ENCODE measurements at places on chromosomes 6 and 20.

DNA sequence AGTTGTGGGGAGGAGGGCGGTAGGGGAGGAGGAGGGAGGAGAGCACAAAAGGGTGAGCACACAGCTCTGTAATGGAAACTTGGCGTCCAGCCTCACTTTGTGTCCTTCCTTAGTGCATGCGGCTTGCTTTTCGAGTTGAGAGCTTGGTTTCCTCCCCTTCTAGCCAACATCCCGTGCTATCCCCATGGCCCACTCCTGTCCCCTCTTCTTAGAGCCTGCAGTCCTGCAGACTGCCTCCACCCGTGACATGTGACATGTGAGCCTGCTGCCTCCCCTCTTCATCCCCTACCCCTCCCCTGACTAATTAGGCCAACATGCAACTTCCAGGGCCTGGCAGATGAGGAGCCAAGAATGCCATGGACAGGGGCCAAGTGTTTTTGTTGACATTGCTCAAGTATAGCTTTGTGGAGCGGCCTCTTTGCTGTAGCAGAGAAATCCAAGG is 63.2 kb downstream of the SLC24A3 start:
- DNase-seq: no peak

DNA sequence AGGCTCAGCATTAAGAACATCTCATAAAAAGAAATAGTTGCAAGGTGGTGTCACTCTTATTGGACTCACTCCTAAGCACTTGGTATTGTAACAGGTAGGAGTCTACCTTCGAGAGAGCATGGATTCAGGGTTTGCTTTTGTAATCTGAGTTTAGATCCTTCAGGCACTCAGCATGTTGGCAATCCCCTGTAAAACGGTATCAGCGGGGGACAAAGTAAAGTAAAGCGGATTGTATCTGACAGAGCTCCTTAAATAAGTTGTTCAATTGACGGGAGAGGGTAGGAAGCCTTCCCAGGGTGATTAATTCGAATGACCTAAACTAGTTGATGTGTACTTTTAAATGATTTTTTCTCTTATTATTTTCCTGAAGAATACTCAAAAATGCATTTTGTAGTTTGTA is 869.8 kb upstream of the EPHA7 start:
- no peak for DNase-seq

DNA sequence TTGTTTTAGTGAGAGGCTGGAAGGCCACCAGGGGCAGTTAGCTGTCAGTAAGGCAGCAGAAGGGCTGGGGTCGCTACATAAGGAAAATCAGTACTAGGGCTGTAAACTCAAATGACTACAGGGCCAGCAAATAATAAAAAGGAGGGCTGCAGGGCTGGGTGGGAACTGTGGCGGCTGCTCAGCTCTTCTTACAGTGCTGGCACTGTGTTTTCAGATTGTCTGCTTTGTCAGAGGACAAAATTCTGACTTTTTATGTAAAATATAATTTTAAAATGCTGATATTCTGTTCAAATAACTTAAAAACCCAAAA is 23.2 kb downstream of the HLA-A start:
- DNase-seq: no peak

GRCh38 chr20:12687476-12687875 is 321.3 kb upstream of the SPTLC3 start:
- no peak for DNase-seq

GRCh38 chr6:71419217-71420094 is 130.8 kb downstream of the OGFRL1 start:
- peak; percentile 52 for DNase-seq
